Osteoblast (primary cell): ENCODE measurements at places on chromosomes 6 and 20.

GRCh38 chr6:100785982-100786381 is 95.1 kb downstream of the ASCC3 start:
- no peak for DNase-seq

DNA sequence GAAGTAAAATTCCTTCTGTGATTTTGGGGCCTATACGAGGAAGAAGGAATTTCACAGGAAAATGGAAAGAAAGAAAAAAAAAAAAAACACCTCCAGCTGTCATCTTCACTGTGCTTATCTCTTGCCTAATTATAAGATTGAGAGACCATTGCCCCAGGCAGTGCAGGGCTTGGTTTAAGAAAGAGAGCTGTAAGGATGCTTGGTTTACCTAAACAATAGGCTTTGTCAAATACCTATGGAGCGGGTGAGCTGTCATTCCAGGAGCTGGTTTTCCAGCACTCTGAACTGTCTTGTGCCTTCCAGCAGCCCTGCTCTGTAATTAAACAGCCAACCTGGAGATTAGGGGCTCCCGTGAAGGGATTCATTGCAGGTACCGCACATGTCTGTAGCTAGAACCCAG is 137.8 kb downstream of the EDN3 start:
- no peak for DNase-seq

DNA sequence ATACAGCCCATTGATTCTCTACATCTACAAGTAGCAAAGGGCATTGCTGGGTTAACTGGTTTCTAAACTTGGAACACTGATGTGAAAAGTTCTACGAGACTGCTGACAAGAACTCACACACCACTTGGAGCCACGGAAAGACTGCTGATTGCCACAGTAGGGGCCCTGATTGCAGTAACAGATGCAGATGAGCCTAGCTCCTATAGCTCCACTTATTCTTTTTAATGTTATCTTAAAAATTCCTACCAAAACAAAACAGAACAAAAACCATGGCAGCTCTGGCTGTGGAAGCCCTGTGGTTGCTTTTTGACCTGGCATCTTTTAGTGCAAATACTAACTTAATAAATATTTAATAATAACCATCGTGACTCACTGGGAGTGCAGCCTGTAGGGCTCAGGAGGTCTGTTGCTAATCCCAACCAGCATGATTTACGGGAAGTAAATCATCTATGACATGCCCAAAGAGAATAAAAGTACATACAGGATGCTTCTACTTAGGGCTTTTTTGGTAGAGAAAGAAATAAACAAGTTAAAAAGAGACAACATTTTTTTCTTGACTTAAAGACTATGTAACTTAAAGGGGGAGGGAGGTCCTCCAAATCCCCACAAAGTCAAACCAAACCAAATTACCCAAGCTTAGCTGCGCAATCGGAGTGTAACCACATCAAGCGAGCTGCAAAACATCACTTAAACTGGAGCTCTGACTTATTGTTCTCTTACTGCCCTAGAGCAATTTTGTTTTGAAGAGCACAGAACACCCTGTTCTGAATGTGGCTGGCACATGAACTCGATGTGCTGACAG is 87.2 kb downstream of the FKBP5 start:
- DNase-seq: no peak

DNA sequence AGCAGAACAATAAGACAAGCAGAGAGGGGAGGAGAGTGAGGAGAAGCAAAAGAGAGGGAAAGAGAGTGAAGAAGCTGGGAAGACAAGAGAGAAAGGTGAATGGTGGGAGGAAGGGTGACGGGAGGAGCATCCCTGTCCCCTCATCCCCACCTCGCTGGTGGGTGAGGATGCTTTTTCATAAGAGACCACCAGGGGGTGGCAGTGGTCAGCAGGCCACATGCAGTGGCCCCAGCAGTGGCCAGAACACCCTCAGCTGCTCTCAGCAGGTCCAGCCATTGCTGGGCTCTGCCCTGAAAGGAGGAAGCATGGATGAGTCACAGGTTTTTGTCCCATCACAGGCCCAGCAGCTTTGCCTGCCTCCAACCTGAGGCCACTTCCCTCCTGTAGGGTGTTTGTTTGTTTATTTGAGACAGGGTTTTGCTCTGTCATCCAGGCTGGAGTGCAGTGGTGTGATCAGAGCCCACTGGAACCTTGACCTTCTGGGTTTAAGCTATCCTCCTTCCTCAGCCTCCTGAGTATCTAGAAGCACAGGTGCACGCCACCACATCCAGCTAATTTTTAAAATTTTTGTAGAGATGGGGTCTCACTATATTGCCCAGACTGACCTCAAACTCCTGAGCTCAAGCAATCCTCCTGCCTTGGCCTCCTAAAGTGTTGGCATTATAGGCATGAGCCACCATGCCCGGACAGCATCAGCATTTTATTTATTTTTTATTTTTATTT is 24.0 kb downstream of the FGD2 start:
- DNase-seq: peak; percentile 96

DNA sequence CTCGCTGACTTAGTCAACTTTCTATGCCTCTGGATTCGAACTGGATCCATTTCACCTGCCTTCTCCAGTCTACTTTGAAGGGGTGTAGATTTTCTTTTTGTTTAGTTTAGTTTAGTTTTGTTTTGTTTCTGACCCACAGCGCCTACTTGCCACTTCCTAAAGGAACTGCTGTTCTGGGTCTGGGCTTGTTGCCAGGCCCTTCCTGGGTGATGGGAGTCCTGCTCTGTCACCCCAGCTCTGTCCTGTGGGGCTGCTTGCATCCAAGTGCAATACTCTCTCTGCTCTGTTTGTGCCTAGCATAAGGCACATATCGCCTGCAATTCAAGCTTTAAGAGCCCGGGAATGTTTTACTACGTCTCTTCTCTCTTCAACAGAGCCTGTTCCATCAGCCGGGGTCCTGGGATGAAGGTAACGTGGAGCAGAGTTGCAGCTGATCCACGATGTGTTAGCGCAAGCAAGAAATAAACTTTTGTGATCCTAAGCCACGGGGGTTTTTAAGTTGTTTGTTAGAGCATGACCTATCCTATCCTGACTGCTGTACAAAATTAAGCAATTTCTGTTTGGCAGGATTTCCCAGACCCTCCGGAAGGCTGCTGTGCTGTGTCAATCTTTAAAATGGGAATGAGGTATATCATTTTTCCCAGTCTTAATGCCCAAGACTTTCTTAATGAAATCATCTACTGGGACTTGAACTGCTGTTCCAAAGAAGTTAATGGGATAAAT is 30.9 kb upstream of the TAGAP start:
- no peak for DNase-seq

- peak; percentile 85 for DNase-seq
Measured at GRCh38 chr20:17910828-17911294, 57.7 kb downstream of the SNX5 start.
